ENCODE measurements at places on chromosomes 1 and 21.

- no peak for DNase-seq
Observed at GRCh38 chr1:112579801-112580510, 39.0 kb downstream of the ST7L start.

- DNase-seq: no peak
Observed at GRCh38 chr1:218200979-218201378, 84.1 kb upstream of the RRP15 start.

DNA sequence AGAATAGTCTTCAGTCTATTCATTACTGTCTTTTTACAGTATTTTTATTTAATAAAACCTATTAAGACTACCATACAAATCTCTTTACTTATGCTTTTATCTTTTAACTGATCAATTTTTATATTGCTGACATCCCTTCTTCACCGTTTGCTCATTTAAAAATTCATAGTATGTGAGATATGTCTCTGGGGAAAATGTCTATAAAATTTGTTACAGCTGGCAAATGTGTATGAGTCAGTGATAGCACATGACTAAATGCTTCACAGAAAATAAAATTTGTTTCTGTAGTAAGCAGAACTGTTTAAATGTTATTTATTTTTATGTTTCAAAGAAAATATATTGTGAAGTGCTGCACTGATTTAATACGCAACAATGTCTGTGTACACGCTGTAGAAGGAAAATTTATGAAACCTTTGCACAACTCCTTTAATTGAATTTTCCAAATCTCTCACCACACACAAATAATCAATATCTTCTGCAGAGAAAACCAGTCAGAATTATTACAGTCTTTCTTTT, 74.2 kb downstream of the ITGB3BP start:
- no peak for DNase-seq

DNA sequence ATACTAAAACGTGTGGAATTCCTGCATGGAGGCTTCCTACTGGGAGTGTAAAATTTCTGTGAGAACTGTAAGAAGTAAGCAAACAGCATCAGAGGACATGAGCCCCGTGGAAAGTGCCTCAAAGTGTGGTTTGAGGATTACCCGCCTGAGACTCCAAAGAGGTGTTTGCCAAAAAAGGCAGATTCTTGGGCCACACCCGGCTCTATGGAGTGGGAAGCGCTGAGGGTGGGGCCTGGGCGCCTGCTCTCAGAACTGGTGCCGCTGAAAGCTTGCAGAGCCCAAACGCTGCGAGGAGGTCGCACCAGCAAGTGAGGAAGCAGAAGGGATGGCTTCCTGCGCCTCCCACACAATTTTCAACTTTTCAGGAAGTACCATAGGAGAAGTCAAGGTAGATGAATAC, 43.0 kb upstream of the PSEN2 start:
- no peak for DNase-seq

GRCh38 chr1:177306981-177307380, 136.2 kb downstream of the BRINP2 start:
- DNase-seq: no peak

DNA sequence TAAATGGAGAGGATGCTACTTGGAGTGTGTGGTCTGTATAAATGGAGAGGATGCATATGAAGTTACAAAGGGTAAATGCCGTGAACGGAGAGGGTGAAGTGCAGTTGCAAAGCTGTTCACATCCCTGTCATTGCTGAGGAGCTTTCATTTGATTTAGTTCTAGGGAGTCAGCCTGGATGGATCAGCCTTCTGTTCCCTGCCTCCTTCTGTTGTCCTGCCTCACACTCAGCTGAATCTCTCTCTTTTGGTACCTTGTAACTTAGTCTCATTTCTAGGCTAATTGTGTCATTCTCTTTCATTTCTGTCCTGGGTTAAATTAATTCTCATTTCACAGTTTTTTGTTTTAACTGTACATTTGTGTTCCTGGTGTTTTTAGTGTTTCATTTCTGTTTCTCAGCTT, 133.2 kb upstream of the COL6A1 start:
- no peak for DNase-seq

DNA sequence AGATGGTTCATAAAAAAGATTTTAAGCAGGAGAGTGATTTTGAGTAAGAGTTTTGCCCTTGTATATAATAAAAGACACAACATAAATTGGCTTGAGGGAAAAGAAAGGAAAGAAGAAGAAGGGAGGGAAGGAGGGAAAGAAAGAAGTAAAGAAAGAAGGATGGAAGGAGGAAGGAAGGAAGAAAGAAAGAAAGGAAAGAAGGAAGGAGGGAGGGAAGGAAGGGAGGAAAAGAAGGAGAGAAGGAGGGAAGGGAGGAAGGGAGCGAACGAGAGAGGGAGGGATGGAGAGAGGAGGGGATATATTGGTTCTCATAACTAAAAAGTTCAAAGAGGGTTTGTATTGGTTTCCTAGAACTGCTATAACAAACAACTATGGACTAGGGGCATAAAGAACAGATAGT, 62.2 kb upstream of the PAX7 start:
- no peak for DNase-seq

DNA sequence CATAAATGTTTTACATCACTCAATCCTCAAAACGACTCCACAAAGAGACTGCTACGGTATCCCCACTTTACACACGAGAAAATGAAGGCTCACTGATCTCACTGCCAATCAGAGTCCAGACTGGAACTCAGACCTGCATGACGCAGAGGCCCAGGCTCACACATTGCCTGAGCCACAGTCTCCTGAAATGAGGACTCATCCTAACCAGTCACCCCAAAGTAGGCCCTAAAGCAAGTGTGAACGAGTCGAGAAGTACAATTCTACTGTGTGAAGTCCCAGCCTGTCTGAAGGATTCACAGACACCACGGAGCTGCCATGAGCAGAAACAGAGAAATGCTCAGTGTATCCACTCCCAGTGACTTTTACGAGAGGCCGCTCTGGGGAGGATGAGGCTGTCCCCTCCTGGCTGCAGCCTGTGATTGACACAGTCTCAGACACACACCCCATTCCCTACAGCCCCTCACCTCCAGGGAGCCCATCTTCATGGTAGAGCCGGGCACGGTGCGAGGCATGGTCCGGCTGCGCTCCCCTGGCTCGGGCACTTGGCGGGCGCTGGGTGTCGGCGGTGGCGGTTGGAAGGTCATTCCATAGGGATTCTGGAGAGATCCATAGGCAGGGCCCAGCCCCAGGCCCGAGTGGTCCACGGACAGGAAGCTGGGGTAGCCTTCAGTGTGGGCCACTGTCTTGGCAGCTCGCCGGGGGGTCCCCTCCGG, 26.7 kb upstream of the COL16A1 start:
- DNase-seq: no peak

DNA sequence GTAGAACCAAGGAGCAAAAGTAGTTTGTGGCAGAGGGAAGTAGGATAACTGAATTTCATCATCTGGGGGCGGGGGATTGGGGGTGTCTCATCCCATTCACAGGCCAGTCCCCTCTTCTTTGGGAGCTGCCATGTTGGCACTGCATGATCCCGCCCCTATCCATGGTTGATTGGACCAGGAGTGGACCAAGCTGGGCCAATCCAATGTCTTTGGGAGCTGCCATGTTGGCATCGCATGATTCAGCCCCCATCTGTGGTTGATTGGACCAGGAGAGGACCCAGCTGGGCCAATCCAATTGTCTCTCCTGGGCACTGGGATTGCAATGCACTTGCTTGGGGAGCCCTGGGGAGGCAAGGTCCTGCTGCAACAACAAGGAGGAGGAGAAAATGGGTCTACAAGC, 12.3 kb upstream of the ALPL start:
- DNase-seq: no peak

DNA sequence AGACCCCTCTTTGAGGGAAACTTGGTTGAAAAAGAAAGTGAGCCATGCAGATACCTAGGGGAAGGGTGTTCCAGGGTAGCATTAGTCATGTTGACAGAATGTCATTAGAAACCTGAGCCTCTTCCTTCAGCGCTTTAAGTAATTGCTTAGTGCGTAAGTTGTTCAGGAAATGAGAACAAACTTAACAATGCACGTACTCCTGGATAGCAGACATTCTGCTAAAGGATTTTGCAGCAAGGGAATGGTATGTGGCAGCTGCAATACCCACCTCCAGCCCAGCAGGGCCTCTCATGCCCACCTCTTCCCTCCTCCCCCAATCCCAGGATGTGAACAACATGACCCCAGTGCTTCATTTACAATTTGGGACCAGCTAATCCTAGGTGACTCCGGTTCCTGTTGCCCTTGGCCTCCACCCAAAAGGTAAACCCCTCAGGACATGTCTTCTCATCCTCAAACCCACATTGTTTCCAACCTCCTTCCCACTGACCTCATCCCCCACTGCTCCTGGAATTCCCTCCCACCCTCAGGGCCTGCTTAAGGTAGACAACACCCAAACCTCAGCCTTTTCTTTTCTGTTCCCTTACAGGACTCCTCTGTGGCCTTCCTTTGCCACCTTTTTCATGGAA, 98.0 kb upstream of the BCAR3 start:
- DNase-seq: no peak

GRCh38 chr1:87151500-87152421, 176.9 kb upstream of the LMO4 start:
- no peak for DNase-seq

DNA sequence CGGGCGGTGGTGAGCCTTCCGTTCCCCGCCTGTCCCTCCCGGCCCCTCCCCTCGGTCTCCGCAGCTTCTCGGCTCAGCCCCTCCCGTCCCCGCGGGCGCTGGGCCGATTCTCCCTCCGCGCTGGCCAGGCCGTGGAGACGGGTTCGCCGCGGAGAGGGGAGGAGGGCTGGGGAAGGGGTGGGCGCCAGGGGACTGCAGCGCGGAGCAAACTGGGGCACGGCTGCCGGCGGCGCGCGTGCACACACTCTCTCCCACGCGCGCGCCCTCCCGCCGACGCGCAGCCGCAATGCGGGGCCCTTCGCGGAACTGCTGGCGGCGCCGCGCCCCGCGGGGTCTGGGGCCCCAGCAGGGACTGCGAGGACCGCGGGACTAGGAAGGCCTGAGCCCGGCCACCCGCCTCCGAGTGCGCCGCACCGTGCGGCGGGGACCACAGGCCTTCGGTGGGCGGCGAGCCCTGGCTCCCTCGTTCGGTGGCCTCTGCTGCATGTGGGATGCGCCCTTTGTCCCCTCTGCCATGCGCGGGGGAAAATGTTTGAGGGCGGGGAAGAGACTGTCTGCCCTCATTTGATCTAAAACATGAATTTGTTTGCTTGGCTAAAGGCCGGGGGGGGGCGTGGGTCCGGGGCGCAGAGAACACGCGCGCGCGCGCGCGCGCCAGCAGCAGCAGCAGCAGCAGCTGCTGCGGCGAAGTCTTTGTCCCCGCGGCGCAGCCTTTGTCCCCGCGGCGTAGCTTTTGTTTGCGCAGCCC, 90.7 kb upstream of the VAMP3 start:
- peak; percentile 22 for DNase-seq

- no peak for DNase-seq
Observed at GRCh38 chr1:6988796-6989195, 203.5 kb downstream of the CAMTA1 start.

DNA sequence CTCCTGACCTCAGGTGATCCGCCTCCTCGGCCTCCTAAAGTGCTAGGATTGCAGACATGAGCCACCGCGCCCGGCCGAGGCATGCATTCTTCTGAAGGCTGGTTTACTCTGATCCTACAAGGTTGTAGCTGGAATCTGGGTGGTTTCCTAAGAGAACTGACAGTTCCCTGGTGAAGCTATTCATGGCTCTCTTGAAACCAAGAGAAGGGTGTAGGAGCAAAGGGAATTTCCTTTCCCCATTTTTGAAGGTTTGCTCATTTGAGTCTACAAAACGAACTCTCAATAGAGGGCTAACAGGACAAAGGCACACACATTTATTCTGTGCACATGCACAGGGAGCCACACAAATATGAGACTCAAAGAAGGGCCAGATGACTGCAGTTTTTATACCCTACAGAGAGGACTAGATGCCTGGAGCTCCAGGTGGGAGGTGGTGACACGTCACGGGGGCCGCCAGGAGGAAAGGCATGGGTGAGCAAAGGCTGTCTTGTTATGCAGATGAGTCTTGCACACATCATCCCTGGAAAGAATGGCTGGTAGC, 49.5 kb upstream of the ERRFI1 start:
- no peak for DNase-seq

DNA sequence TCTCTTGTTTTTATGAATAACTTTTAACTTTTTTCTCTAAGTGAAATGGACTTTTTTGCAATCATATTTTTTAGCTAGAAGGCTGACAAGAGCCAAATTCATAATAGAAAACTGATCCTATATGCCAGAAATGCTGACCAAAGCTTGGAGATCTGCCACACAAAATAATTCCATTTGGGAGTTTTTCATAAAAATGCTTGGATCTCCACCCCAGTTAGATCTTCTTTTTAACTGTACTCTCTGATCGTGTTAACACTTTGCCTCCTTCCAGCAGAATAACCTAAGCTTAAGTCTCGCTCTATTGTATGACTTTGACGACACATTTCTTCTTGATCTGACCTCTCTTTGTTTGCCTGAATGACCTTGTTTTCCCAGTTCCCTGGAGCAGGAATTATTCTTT, 16.8 kb downstream of the FLG2 start:
- no peak for DNase-seq

GRCh38 chr1:208654241-208654640, 410.1 kb upstream of the PLXNA2 start:
- no peak for DNase-seq

- peak; percentile 43 for DNase-seq
Observed at GRCh38 chr1:27296773-27297291, 25.1 kb upstream of the TMEM222 start.

DNA sequence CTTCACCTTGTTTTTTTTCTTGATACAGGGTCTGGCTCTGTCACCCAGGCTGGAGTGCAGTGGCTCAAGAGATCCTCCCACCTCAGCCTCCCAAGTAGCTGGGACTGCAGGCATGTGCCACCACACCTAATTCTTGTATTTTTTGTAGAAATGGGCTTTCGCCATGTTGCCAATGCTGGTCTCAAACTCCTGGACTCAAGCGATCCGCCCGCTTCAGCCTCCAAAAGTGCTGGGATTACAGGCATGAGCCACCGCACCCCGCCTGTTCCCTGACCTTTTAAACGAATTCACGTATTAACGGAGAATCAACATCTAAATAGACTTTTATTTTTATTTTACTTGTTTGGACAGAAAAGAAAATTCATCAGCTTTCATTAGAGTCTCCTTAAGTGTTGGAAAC, 104.8 kb downstream of the PGBD5 start:
- no peak for DNase-seq

- no peak for DNase-seq
Observed at GRCh38 chr1:25619101-25619890, 2.7 kb downstream of the MAN1C1 start.

- no peak for DNase-seq
Observed at GRCh38 chr1:36322041-36322785, 1.2 kb downstream of the EVA1B start.

DNA sequence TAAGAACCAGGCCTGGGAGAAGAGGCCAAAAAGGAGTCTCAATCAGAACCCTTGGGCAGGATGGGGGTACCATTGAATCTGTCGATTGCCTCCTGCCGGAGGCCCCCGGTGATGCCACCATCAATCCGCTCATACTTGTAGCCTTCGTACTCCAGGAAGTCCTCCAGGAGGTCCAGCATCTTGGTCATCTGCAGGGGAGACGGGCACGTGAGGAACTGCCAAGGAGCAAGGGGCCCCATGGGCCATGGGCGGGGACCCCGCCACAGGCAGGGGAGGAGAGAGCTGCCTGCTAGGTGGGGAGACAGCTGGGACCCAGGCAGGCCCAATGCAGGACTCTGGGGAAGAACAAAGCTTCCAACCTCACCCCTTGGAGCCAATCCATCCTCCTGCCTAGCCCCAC, 48.6 kb downstream of the CHD5 start:
- no peak for DNase-seq
